ENCODE measurements at places on chromosomes 3 and 15. TPM values are rescaled to one million over a fixed set of nuclear protein-coding genes. Genes with fewer than 3 reads are reported as not detected.

DNA sequence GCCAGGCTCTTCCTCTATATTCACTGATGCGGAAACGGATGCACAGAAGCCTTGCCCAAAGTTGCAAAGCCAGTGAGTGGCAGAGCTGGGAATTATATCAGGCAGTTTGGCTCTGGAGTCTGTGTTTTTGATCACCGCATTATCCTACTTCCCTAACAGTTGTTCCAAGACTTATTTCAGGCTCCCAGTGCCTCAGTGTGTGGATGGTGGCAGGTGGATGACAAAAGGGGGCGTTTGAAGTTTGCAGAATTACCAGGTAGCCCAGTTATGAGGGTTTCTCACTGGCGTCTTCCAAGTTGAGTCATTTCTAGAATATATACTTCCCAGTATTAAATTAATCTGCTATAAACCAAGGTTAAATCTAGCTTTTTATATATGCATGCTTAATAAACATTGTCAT lies 81.0 kb downstream of the USP13 start:
- DNase-seq: no peak

DNA sequence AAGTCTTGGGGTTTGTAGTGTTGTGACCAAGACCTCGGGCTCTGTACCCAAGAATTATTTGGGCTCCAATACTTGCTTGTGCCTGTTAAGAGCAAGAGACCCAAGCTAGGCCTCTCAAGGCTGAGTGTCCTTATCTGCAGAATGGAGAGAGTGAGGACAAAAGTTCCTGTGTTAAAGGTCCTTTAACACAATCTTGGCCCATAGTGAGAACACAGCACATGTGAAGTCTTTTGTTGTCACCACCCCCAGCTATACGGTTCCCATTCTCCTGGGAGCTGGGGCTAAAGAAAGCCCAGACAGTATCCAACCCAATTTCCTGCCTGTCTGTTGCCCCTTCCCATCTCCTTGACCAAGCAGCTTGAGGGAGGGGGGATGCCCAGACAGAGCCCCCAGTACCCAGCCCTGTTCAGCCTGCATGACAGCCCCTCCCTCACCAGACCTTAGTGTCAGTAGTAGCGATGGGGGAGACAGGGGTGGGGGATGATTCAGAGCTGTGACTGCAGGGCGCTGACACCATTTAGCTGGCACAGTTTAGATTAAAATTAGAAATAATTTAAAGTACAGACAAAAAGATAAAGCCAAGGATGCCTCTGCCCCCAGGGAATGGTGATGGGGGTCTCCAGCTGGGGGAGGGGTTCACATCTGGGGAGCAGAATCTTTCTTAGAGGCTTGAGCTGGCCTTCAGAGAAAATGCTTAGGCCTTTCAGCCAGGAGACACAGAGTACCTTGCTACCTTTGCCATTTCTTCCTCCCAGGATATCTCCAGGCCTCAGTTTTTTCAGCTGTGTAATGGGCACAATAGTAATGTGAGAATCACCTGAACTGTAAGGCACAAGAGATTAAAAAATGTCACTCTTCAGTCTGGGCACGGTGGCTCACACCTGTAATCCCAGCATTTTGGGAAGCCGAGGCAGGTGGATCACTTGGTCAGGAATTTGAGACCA lies 2.7 kb downstream of the PRKCD start:
- DNase-seq: no peak

DNA sequence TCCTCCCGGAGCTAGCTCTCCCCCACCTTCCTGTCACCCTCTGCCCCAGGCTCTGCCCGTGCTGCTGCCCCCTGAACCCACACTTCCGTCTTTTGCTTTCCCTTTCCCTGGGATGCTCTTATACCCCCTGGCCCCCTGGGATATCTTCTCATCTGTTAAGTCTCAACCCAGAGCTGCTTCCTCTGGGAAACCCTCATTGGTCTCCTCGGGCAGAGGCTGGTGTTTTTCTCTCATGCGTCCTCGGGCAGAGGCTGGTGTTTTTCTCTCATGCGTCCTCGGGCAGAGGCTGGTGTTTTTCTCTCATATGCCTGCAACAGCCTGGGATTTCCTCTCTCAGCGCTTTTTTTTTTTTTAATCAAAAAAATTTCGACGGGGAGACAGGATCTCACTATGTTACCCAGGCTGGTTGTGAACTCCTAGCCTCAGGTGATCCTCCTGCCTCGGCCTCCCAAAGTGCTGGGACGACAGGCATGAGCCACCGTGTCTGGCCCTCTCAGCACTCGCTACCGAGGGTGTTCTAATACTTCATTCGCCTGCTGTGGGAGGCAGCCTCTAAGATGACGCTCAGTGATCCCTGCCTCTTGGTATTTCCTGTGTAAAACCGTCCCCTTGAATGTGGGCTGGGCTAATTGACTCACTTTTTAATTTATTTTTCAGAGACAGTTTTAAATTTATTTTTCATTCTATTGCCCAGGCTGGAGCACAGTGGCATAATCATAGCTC lies 62.7 kb upstream of the TFRC start:
- no peak for DNase-seq

DNA sequence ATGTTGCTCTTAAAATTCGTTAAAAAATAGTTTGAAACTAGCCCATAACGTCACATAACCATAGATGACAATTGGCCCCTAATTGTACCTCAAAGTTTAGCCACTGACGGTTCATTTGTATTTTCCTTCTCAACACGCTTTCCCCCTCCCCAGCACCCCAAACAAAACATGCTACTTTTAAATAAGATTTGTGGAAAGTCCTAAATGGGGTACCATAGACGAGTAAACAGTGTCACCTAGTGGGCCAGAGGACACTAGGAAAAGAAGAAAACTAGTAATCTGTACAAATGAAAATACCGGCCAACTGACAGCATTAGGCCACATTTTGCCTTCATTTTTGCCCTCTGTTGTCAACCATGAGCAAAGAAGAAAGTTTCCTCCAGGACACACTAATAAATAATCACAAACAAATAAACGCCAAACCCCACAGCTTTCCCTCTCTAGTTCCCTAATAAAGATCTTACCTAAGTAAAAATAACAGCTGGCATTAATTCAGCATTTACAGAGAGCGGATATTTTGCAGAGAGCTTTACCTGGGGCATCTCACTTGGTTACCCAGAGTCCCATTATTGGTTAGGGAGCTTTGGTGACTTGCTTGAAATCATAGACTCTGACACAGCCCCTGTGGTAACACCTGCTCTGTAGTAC lies 175.1 kb upstream of the ATP11B start:
- peak; percentile 82 for DNase-seq

DNA sequence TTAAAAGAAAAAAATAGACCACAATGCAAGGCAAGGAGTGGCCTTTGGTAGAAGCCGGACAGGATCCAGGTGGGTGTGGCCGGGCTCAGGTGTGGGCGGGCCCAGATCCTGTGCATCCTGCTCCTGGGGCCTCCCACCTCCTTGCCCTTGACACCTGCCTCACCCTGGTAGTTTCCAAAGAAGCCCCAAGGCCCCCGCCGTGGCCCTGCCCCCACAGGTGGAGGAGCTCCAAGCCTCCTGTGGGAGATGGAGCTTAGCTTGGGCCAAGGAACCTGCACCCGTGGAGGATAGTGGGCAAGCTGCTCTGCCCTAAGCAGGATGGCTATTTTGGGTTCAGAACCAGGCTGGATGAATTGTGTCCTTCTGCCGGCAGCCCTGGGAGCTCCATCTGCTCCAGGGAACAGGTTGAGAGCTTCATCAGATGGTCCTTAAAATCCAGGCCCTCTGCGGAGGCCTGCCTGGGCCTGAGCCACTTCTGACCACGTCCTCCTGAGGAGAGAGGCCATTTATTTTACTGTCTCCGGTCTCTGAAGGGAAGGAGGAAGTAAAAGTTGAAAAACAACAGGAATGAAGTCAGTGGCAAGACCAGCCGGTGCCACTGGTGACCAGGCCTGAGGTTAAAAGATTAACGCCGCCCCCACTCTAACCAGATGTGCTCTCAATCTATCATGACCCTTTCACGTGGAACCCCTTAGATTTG lies 53.9 kb upstream of the KLF13 start:
- DNase-seq: no peak

DNA sequence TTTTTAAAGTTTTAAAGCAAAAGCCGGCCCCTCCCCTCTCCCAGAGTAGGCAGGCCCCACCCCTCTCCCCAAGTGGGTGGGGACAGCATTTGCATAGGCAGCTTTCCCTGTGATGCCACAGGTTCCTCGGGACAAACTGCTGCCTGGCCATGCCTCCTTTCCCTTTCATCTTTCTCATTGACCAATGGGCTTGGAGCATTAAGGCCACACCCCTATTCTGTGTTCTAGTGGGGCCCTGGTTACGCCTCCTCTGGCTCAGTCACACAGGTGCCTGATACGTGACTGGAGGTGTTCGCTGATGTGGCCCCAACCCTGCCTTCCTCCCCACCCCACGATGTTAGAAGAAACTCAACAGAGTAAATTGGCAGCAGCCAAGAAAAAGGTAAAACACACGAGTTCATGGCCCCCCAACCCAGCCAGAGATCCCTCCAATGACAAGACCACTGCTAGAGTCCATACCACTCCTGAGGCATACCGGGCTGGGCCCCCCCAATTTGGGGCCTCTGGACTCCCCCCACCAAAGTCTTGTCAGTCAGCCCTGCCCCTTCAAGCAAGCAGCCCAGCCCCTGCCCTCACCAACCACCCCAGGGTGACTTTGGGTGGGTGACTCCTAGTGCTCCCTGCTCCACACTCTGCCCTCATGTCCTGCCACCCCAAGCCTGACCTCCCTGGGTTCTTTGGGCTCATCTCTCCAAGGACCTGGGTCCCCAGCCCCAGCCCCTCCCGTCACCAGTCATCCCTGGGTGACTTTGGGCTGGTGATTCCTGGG lies 62.8 kb upstream of the CSPG4 start:
- no peak for DNase-seq

DNA sequence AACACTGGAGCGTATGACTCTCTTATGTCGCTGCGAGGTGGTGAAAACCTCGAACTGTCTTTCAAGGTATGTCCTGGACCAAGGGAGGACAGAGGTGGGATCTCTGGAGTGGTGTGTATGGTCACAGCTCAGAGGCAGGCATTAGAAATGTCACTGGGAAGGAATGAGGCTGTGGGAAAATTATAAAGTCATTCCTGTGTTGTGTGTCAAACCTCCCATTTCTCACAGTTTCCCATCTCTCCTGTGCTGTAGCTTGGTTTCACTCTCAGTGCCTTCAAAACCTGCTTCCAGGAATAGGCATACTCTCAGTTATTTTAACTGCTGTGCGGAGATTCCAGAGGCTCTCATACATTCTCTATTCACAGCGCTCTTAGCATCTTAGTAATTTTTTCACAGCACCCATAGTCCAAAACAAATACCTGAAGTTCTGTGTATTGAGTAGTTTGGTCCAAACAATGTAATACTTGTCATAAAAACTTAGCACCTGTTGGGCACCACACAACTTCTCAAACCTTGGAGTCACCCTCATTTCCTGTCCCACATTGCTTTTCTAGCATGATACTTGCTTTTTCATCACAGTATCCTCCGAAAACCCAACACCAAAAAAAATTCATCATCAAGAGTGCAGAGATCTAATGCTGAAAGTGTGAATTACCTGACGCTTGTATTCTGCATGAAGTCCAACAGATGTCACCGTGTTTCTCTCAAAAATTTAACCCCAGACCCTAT lies 36.9 kb downstream of the GALNT15 start:
- DNase-seq: no peak

DNA sequence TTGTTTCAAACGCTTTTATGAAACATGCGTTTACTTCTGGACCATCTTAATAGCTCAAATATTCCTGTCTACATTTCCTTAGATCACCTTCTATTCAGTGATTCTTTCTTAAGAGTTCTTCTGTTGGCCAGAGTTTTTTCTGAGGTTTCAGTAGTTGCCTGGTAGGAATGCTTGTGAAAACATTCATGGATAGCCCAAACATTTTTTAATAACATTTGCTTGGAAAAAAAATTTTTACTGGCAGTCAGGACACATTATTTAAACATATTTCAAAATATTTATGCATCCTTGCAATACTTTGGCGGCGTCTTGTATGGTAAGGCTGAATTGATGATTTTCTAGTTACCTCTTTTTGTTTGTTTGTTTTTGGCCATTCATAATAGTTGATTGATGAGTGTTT lies 47.4 kb upstream of the ZBTB20 start:
- DNase-seq: no peak

DNA sequence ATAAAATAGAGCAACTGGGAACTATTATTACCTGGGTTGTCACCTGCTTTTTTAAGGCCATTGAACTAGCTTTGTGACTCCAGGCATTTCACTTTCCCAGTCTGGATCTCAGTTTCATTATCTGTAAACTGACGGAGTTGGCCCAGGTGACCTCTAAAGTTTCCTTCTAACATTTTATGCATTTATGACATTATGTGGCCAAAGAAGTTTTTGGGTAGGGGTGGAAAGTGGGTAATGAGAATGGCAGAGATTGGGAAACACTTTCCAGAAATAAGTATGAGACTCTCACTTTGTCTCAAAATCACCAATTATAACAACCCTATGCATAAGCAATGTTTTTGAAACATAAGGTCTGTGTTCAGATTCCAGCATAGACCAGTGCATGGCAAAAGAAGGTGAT lies 99.1 kb upstream of the ARHGEF3 start:
- DNase-seq: no peak

- DNase-seq: no peak
Observed at GRCh38 chr3:35594739-35595138, 44.6 kb upstream of the ARPP21 start.

GRCh38 chr15:33400941-33401340 lies 90.2 kb downstream of the RYR3 start:
- no peak for DNase-seq

DNA sequence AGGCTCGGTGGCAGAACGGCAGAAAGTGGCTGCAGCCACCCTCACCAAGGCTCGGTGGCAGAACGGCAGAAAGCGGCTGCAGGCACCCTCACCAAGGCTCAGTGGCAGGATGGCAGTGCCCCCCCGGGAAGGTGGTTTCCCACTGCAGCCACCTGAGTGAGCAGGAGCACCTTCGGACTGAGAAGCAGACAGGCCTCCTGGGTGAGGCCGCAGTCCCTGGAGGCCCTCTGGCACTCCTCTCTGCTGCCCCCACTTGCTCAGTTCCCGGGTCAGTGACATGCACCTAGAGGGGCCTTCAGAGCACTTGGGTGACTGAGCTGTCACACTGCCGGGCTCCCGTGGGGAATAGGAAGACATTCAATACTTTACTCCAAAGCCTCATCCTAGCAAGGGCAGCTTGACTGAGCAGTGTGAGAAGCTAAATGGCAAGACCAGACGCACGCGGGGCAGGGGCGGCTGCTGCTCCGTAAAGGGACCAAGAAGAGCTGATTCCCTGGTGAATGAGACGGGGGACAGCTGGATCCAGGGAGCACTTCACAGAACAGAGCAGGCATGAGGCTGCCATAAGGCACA lies 62.7 kb downstream of the PCSK6 start:
- DNase-seq: no peak

GRCh38 chr15:48796930-48797329 lies 13.9 kb downstream of the CEP152 start:
- DNase-seq: no peak

DNA sequence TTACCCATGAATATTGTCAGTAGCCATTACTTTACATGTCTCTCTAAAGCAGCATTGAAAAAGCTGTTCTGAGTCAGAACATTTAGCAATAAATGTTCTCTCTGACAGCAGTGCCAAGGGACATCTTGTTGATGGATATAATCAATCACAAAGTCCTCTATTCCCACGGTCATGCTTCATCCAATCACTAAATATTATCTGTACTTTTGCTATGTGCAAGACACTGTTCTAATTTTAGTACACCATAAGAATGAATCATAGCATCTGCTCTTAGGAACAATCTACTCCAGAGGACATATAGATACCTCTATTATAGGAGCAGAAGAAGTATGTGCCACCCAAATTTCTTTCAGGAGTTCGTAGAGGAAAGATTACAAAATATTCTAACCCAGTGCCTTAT lies 142.5 kb upstream of the MBNL1 start:
- DNase-seq: no peak

ZBBX gene
- not detected for total RNA-seq

ZNF80 gene
- not detected for total RNA-seq

EID1 gene
- total RNA-seq: 240 TPM
